ENCODE measurements at places on chromosomes 7 and 10.

GRCh38 chr10:100779329-100779728 lies 33.9 kb downstream of the PAX2 start:
- no peak for ATAC-seq

DNA sequence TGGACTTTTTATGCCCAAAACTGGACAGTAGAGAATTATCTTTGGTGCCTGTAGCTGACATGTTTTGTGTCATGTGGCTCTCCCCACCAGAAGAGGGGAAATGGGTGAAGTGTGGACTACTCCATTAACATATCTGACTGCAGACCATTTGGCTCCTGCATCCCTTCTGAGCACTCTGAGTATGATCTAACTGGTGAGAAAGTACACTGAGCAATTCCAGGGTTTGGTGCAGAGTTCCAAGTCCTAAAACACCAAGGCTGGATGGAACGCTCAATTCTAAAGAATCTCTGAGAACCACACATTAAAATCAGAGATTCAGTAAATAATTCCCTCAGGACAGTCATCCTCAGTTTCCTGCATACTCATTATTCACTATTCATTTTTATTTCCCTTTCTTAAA lies 22.8 kb upstream of the OSBPL3 start:
- ATAC-seq, result no peak

DNA sequence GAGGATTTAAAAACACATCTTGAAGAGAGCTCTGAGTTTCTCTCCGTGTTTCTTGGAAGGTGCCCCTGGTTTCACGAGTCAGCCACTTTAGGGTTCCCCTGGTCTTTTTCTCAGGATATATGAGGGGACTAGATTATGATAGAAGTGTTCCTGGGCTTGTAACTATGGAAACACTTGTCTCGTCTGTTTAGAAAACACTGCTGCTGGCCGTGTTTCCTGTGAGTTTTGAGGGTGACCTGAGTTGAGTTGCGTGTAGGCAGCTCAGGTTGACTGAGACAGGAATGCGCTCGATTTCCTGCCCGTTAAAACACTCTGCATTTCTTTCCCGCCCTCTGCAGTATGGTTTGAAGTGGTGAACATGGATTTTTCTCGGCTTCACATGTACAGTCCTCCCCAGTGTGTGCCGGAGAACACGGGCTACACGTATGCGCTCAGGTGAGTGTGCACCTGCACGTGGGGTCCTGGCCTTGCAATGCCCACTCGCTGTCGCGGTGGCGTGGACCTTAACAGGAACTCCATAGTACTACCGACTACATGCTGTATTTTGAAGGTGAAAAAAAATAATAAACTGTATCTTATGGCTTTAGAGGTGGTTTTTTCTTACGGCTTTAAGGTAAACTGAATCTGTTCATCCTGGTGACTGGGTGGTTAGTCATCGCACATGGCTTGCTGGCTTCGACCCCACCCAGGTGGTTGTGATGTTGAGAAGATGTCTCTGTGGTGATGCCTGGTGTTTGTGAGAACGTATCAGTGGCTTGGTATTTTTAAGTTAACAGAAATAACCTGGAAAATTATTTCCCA lies at the start of gene SUN1:
SUN1 (plus strand) TSS at position 310 of the 801 bp plus-strand sequence; CDS start at position 359, 49 bp downstream.
- peak; percentile 81 for ATAC-seq

- no peak for ATAC-seq
Measured at GRCh38 chr7:40341836-40342235, 207.0 kb downstream of the SUGCT start.

GRCh38 chr7:151454932-151455530 lies 15.1 kb upstream of the CRYGN start:
- no peak for ATAC-seq

DNA sequence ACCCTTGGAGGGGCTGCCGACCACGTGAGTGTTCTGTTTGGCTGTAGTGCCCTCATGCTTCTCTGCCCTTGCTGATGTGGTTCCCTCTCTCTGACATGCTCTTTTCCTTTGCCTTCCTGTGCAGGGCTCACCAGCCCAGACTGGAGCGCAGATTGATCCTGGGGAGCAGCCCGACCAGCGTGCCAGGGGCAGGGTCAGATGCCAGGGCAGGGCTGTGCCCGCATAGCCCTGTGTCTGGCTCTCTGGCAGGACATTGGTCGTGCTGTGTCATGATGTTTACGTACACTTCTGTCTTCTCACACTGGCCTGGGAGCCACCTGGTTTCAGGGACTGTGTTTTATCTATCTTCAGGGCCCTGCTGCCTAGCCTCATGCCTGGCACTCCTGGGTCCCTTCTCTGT lies 300.8 kb downstream of the CAMK1D start:
- no peak for ATAC-seq
